ENCODE measurements at places on chromosomes 7 and 10.

DNA sequence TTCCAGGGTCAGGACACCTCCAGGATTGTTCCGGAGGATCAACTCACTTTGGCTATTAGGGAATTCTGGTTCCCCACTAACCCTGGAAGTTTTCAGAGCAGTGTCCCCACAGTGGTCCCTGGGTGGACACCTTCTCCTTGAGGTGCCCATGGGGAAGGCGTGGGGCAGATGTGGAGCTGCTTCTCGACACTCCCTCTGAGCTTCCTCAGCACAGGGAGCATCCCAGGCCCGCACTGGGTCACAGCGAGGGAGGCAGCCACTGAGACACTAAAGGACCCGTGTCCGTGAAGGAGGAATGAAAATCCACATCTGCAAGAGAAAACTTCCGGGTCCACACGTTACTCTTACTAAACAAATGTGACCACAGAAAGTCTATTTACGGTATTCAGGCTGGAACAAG lies 48.2 kb upstream of the MNX1 start:
- no peak for DNase-seq

DNA sequence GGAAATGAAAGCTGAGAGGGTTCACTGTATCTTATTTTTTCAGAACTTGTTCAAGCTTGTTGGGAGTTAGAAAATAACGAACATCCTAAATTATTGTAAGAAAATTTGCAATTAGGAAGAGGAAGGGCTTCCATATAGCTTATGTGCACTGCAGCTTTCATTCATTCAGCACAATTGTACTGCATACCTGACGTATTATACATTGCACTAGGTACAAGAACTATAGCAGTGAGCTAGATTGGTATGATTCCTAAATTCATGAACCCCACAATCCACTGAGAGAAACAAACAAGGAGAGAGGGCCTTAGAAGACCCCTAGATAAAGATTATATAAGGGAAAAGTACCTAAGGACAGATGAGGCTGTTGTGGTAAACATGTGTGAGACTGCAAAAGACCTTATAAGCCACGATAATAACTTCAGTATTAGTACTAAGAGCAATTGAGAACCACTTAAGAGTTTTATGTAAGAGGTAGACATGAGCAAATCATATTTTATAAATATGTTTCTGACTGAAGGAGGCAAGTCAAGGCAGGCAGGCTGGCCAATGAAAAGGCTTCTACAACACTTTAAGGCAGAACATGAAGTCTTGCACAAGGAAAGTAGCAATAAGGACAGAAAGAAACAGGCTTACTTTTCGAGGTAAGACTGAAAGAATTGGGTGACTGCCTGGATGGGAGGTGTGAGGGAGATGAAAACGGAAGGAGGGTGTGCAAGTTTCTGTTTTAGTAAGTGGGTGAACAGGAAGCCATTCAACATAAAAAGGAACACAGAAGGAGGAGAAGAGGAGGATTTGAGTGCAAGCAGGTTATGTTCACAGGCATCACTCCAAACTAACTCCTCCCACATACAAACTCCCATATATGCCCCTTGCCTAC lies 77.9 kb upstream of the LRRN3 start:
- DNase-seq = no peak

DNA sequence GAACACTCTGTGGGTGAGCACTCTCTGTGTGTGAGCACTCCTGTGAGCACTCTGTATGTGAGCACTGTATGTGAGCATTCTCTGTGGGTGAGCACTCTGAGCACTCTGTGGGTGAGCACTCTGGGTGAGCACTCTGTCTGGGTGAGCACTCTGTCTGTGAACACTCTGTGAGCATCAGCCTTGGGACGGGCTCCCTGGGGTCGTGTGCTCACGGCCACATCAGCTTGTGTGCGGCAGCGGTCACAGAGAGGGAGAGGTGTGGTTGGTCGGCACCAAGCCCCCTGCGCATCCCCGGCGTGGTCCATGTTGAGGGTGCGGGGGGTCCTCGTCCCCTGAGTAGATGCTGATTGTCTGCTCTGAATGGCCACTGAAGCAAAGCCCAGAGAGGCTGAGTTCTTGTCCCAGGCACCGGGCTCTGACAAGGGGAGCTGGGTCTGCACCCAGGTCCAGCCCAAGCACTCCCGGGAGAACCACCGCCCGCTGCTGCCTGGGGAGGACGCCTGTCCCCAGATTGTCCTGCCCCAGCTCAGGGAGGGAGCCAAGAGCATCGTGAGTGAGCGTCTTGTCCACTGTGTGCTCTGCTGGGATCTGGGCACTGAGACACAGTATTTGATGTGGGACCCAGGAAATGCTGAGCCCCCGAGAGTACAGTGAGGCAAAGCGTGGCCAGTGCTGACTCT lies 143.7 kb downstream of the DNAJB6 start:
- DNase-seq = no peak

DNA sequence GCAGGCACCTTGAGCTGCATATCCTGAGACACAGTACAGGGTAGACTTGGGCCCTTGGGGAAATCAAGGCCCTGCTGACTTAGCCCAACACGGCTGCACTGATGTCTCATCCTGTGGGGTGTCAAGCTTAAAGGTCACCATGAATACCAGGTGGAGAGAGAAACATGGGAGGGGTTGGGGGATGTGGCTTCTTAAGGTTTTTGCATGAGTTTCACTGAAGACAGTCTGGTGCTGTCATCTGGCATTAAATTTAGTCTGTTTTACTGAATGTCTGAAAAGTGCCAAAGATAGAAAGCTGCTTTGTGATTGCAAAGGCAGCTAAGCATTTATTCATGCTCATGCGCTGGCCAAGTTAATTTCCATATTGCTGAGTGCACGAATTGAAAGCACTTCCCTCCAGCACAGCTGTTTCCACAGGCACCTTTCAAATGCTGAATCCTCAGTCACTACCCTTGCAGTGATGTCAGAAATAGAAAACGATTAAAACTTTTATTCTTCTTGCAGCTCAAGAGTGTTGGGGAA lies 102.1 kb downstream of the OSBPL3 start:
- DNase-seq = no peak

DNA sequence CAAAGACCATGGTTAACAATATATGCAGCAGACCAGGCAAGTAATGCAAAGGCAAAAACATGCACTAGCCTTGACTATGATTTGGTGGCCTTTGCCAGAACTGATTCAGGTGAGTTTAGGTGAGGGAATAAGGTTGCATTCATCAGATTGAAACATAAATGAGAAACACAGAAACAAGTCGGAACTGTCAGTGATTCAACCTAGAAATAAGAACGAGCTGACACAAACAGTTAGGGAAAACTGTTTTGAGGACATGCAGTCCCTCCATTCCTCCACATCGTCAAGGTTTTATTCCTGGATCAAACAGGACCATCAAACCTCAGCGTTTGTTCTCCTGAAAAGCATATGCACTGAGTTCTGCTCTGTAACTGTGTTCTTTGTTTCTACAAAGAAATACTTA lies 1.8 kb downstream of the ZNF248 start:
- no peak for DNase-seq

DNA sequence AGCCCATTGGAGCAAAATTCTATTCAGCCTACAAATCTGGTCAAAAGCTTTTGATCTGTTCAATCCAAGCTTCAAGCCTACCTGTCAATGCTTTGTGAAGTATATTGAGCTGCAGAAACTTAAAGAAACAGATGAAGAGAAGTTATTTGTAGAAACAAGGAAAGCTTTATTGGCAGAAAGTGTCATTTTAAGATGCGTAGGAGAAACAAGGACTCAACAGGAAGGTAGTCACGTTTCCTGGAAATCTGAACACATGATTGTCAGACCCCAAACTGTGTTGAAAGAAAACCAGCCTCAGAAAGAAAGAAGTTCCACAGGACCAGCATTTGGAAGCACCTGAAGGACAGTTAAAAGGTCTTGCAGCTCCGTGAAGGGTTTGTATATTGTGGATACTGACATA lies 34.8 kb upstream of the PURB start:
- DNase-seq = no peak

DNA sequence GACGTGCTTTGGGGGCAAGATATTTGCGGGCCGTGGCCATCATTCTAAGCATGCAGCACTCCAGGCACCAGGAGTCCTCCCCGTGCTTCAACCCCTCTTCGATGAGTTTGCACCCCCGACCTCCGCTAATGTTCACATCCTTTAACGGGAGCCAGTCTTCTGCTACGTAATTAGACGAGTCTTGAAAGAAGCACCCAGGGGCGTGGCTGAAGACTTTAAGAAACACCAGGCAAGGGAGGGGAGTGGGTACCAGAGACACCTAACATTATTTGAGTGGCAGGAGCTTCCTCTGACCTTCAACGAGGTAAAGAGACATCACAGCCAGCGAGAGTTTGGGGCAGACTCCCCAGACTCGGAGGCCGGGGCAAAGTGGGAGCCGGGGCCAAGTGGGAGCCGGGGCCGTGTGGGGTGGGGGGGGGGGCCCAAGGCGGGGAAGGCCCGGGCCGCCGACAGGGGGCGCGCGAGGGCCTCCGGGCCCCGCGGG lies 31.1 kb upstream of the TOMM7 start:
- no peak for DNase-seq

DNA sequence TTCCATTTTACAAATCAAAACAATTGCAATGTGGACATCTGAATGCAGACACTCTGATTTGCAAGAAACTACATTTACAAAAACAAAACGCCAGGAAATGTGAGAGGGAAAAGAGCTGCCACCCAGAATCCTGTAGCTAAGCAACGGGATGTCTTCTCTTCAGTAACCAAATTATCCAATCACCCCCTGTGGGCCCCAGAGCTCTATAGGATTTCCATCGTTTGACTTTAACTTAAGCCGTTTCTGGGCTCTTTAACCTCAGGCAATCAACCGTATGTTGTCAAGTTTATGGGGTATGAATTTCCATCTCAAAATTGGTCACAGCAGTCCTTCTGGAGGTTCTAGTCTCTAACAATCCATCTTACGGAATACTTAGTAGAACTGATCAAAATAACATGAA lies 240.5 kb downstream of the ETV1 start:
- no peak for DNase-seq

DNA sequence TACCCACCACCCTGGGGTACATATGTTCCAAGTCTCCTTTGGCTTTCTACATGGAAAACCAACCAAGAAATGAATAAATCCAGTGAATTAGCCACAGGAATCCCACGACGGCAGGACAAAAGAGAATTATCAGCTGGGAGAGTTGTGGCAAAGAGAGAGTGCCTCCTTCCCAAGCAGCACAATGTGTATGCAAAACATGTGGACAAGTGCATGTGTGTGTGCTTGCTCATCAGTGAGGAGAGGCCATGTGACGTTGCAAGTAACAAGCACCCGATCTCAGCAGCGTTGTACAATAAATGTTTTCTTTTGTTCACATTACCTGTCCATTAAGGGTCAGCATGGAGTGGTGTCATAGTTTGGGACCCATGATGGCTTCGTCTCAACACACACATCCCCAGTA lies 50.0 kb upstream of the EMX2 start:
- DNase-seq = no peak

DNA sequence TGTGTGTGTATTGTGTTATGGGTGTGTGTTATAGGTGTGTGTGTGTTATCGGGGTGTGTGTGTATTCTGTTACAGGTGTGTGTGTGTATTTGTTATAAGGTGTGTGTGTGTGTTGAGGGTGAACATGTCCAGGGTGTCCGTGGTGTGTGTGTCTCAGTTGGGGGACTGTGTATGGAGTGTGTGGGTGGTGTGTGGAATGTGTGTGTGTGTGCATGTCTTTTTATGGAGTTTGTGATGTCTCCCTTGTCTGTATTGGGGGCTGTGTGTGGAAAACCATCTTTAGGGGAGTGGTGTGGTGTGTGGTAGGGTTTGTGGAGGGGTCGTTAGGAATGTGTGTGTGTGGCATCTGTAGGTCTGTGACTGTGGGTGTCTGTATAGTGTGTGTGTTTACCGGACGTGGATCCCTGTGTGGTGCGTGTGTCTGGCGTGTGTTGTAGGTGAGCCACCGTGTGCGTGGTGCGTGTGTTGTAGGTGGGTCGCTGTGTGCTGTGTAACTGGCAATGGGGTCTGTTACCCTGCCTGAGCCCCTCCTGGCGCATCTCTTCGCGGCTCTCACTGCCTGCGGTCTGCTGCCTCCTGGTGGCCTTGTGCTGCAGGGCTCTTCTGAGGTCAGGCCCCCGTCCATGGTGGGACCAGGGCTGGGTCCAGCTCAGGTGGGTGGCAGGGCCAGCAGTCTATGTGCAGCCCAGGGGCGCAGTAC lies 61.7 kb downstream of the PALD1 start:
- DNase-seq = no peak

DNA sequence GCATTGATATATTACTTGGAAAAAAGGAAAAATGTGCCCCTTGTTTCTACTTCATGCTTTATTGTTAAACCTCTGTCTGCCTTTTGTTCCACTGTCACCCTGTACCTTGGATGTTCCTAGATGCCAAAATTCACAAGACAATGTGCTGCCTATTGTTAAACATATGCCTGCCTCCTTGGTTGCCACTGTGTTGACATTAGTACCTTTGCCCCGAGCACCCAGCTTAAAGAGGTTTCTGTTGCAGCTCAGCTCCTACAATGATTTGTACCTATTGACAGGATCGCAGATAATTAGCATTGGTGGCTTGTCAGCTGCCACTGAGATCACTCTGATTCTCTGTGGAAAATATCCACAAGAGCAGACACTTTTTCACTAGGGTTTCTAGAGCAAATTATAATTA lies 188.0 kb downstream of the KCND2 start:
- no peak for DNase-seq

DNA sequence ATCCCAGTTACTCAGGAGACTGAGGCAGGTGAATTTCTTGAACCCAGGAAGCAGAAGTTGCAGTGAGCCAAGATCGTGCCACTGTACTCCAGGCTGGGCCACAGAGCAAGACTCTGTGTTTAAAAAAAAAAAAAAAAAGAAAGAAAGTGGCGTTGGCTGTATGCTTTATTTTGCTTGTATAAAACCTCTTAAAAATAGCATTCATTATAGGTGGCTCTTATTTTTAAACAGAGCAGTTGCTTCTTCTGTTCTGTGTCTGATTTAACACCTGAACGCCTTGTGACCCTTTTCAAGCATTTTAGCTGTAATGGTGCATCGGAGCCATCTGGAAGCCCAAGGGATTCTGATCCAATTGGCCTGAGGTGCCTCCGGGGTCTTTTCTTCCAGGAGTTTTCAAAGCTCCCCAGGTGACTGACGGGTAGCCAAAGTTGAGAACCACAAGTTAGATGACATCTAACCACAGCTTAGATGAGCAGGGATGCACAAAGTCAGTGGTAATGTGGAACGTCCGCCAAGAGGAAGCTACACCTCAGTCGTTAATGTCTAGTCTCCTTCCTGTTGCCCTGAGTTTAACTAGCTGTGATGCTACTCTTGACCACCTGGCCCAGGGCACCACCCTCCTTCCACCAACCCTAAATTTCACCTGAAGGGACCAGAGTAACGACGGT lies 274.6 kb upstream of the KLF6 start:
- no peak for DNase-seq

GRCh38 chr7:12570534-12571461 lies at the start of gene SCIN:
Gene SCIN (plus strand): TSS chr7:12570720. CDS start chr7:12570787, 67 bp downstream.
- no peak for DNase-seq

- no peak for DNase-seq
These were observed 218.9 kb downstream of the DOCK4 start for GRCh38 chr7:111987115-111987826.

- DNase-seq = no peak
These were observed 196.7 kb downstream of the ANK3 start for GRCh38 chr10:60192946-60193345.

GRCh38 chr10:11678074-11678793 lies 63.9 kb upstream of the ECHDC3 start:
- DNase-seq = no peak
